ENCODE measurements at places on chromosomes 4 and X.

GRCh38 chr4:120399826-120400225 is 333.2 kb upstream of the MAD2L1 start:
- no peak for DNase-seq

- DNase-seq, result no peak
Observed at GRCh38 chr4:1376841-1377605, 29.2 kb downstream of the NKX1-1 start.

GRCh38 chr4:182644683-182645050 is 272.5 kb downstream of the DCTD start:
- DNase-seq, result no peak

GRCh38 chr4:107156443-107156842 is 120.3 kb upstream of the DKK2 start:
- DNase-seq, result no peak

GRCh38 chr4:71270901-71271300 is 67.9 kb upstream of the SLC4A4 start:
- no peak for DNase-seq

- no peak for DNase-seq
Observed at GRCh38 chr4:118012142-118012541, 22.1 kb upstream of the NDST3 start.

DNA sequence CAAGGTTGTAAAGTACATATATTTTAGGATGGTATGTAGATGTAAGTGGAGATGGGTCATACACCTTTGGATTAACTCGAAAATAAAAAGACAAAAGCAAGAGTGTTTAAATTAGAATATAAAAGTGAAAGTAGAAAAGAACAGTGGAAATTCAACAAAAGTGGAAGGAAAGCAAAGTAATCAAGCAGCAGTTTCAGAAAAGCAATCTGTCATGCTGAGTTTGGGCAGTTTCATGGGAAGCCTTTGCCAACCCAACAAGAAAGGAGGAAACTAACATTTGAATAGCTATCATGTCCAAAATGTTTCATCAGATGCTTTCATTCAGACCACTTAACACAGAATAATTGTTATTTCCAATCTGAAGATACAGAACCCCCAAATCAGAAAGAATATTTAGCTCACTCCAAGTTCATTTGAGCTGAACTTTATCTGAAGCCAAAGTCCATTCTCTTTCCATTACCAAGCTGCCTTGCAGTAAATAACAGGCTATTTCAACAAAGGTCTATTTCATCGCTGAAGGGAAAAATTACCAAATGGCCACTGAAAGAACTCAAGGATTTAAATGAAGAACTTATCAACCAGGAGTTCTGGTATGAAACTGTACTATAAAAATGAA is 1.8 kb upstream of the EXOSC9 start:
- DNase-seq, result no peak

DNA sequence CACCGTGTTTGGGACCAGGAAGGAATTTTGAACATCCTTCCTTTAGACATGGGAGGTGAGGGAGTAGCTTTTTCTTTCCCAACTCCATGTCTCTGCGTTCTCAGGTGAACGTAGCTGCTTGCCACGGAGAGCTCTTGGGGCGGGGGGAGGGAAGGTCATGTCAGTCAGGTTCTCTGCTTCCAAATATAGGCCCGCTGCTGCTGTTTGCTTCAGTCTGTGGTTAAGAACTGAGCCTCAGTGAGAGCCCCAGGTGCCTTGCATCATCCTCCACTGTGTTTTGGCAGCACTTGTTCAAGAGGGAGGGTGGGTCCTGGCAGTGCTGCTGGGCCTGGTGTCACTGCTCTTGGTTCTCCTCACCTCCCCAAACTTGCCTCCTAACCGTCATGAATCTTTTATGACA is 46.5 kb downstream of the HADH start:
- DNase-seq, result no peak

DNA sequence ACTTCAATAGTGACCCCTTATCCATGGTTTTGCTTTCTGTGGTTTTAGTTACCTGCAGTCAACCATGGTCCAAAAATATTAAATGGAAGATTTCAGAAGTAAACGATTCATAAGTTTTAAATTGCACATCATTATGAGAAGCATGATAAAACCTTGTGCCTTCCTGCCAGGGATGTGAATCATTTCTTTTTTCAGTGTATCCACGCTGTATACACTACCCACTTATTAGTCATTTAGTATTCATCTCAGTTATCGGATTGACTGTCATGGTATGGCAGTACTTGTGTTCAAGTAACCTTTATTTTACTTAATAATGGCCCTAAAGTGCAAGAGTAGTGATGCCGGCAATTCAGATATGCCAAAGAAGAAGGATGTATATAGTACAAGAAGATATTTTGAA is 37.7 kb upstream of the TASL start:
- DNase-seq, result no peak

GRCh38 chr4:165502916-165503907 is 124.4 kb downstream of the CPE start:
- no peak for DNase-seq

DNA sequence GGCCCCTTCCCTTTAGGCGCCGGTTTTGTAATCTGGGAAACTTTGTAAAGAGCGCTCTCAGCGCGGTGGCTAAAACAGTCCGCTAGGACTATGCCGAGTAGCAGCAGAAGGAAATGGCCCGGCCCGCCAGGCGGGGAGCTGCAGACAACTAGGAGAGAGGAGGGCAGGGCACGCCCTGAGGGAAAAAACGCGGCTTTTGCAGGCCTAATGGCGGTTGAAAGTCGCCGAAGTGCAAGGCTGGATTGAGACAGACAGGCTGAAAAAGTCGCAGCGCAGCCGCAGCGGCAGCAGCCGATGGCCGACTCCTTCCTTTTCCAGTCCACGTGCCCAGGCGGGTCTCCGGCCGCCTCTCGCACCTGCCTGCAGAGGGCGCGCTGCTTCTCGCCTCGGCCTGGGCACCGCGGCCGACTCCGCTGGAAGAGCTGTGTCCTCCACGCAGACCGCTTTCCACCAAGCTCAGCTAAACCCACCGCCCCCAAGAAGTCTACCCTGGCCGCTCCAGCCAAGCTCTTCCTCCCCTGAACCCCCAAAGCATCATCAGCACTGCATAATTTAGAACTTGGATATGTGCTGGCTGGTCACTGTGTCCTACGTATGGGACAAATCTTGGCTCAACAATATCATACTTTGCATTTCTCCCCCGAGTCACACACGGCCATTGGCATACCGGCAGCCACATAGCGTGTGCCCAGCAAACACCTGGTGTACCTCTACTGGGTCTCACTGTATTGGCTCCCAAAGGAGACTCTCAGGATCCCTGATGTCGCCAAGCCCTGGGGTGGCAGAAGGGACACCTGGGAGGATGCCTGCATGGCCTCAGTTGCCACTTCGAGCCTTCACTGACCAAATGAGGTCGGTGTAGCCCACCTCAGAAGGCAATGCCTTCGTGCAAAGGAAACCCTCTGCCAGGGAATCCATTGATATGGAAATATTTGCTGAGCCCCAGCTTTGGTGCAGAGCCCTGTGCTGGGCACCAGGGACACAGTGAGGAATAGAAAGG is 14.5 kb downstream of the SLC25A5 start:
- DNase-seq, result no peak

- DNase-seq, result no peak
Observed at GRCh38 chrX:133658293-133658911, 243.1 kb upstream of the GPC4 start.

DNA sequence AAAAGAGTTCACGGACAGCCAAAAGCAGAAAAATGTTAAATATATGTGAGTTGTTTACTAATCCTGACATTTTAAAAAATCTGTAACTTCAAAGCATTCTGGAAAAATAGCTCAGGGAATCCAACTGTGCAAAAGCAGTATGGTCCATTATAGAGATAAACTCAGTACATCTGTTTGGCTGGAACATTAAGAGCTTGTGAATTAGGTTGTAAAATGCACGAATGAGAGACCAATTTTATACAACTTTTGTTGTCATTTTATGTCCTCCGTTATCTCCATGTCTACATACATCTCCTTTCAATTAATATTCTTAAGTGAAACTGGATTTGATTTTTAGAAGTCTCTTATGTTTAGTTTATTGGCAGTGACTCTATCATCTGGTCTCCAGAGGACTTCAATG is 367.0 kb upstream of the ATOH1 start:
- DNase-seq, result no peak

DNA sequence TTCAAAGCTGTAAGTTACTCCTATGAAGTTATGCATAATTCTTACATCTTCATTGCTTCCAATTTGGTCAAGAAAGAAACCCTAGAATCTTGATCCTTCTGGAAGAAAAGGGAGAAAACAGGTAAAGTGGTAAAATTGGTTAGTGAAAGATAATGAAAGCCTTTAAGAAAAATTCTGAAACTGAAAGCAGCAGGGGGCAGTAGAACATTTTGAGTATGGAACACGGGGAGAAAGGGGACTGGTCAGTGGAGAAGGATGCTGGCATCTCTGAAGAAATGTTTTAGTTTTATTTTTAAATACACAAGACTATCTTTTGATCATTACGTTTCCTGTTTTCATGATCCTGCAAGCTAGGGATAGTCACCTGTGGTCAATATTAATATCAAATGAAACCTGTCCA is 54.3 kb downstream of the SLIT2 start:
- DNase-seq, result no peak

DNA sequence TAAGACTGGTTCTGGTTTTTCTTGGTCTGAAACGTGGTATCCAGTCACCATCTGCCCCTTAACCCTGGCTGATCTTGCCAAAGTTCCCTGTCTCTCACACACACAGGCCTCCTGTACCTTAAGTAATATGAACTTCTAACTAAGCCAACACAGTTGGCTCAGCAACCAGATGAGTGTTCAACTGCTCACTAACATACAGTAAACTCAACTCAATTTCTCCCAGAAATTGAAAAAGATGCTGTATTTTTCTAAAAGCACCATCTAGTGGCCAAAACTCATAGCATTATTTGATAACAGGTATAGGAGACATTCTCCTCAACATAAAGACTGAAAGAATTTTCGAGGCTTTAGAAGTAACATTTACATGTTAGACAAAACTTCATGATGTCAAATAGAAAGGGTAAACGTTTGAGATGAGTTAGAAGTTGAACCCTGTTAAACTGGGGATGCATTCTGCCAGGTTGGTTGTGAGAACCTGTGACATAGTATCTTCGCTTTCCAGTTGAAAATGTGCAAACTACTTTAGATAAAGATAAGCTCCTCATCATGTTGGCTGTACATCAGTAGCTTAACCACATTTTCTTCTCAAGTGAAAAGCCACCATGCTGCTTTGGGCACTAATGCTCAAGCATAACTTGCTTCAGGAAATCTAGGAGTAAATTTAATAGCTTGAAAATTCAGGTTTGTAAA is 31.2 kb downstream of the CCNI start:
- no peak for DNase-seq

DNA sequence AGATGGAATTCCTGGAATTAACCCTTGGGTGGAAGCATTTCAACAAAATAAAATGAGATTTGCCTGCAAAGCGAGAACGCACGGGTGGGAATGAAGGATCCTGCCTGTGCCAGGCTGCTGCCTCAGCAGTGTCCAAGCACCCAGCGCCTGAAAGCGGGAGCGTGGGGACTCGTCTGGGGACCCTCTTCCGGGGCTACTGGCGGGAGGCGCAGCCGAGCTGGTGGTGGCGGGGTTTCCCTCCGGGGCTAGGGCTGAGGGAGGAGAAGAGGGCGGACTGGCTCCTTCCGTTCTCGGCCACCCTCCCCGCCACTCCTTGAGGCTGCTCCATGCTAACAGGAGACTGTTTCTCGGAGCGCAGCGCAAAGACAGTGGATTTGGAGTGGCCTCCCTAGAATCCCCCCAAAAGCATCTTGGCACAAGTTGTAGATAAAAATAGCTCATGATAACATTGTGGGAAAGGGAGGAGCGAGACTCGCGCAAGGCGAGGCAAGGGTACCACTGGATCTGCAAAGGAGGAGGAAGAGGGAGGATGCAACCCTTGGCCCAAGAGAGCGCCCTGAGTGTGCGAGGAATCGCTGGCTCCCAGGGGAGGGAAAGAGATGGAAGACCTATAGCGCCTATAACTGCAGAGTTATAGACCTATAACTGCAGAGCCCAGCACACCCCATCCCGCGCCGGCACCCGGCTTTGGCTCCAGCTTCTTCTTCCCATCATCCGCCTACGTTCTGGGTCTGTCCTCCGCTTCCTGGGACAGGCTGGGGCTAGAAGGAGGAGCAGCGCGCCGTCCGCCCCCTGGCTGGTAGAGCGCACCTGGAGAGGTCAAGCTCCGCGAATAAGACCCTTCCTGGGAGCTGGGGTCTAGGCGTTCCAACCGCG is 1.3 kb downstream of the HS3ST1 start:
- DNase-seq, result no peak

GRCh38 chr4:56741595-56741994 is 60.5 kb upstream of the HOPX start:
- DNase-seq, result no peak

- no peak for DNase-seq
Observed at GRCh38 chr4:4641661-4642495, 100.0 kb upstream of the STX18 start.

GRCh38 chrX:100358766-100359165 is 51.3 kb downstream of the PCDH19 start:
- no peak for DNase-seq

- no peak for DNase-seq
Observed at GRCh38 chrX:1215123-1215823, 2.8 kb upstream of the CRLF2 start.

- no peak for DNase-seq
Observed at GRCh38 chr4:152577708-152578396, 42.0 kb upstream of the FBXW7 start.

GRCh38 chrX:126137899-126138298 is 28.2 kb downstream of the DCAF12L2 start:
- no peak for DNase-seq

GRCh38 chr4:125060376-125060775 is 254.4 kb upstream of the FAT4 start:
- DNase-seq, result no peak

DNA sequence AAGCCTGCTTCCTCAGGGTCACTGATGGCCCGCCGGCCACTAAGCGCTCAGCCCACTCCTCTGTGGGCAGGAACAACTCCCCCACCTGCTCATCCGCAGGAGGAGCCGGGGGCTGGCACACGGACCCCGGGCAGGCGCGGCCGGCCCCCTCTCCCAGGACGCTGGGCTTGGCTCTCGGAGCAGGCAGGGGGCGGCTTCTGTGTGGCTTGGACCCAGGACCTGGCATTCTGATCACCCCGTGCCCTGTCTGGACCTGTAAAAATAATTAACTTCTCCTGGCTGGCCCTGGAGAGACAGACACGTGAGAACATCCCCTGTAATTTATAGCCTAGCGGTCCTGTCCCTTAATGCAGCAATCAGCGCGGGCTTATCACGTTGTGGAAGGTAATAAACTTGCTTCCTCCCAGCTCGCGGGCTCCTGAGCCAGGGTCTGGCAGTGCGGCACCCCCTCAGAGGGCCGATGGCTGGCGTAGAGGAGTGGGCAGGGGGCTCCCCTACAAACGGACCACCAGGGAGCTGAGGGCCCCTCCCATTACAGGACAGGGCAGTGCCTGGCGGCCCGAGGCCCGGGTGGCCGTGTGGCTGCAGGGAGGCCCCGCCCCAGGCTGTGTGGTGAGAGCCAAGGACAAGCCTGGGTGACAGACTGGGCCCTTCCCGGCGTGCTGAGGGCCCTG is 84.5 kb upstream of the NKX1-1 start:
- DNase-seq, result no peak

DNA sequence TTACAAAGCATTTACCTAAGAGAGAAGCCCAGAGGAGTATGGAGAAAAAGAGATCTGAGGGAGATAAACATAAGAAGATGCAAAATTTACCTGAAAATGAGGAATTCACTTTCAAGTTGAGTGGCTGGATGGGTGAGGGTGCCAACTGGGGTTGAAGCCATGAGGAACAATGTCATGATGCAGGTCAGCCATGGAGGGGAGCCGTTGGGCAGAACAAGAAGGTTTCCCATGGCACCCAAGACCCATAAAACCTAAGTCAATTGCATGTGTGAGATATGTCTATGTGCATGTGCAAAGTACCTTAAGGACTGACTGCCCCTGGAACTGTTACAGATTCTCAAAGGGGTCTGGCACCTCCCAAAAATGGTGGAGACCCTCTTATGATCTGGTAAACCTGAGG is 46.6 kb upstream of the PRRG1 start:
- DNase-seq, result no peak
